ENCODE measurements at places on chromosomes 3 and 15. TPM values are rescaled to one million over a fixed set of nuclear protein-coding genes. Genes with fewer than 3 reads are reported as not detected.

TIGIT gene
- not detected for total RNA-seq

DNA sequence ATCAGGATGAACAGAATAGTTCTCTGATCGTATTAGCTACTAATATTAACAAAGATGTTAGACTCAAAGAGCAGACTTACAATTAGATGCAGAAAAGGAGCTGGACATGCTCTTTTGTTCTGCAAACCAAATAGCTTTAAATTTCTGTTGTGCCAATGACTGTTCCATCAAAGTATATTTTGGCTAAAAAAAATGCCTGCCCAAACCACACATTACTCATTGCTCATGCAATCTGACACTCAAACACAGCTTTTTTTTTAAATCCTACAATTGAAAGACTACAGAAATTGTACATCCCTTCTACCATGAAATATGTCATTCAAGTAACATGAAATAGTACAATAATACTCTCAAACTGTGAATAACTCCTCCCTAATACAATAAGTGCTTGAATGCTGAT lies 48.6 kb downstream of the SHOX2 start:
- no peak overlapping the region for H3K27ac ChIP-seq
- DNase-seq: no peak
- no peaks in the 10 kb centered on the region for H3K36me3 ChIP-seq
- H3K4me1 ChIP-seq: no peaks in the 10 kb centered on the region
- no peaks in the 10 kb centered on the region for H3K27me3 ChIP-seq
- H3K4me3 ChIP-seq: no peak overlapping the region

DNA sequence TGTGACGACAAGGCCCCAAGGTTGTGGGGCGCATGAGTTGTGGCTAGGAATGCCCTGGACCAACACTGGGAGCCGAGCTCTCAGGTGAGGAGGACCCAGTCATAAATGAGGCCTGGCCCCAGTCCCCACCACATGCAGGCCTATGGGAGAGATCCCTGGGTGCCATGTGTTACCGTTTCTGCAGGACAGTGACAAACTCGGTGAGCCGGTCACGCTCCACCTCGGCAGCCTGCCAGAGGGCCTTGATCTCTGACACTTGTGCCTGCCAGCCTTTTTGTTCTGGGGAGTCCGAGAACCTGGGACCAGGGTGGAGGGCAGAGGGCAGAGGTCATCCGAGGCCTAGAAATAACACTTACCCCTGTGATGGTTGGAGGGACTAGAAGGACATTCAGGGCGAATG lies 27.7 kb upstream of the HHATL start:
- no peaks in the 10 kb centered on the region for H3K4me1 ChIP-seq
- H3K36me3 ChIP-seq: no peaks in the 10 kb centered on the region
- no peak overlapping the region for H3K27ac ChIP-seq
- no peak overlapping the region for H3K4me3 ChIP-seq

TGM4 gene
- total RNA-seq: not detected

DNA sequence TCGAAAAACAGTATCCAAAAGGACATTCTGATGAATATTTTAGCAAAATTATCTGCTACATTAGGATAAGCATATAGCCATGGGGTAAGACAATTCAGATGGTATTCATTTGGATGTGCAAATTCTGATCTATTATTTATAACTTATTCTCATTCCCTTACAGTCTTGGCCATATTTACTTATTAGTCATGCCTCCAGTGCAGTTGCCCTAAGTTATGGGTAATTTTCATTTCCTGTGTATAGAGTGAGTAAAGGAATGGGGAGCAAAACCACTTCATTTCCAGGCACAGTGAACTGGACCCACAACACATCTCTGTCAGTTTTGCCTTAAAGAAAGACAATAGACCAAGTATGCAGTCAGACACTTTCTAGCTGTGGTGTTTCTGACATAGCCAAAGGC lies 134.3 kb downstream of the POLQ start:
- no peak overlapping the region for H3K4me3 ChIP-seq
- H3K27ac ChIP-seq: no peak overlapping the region
- DNase-seq: no peak
- H3K36me3 ChIP-seq: no peaks in the 10 kb centered on the region
- H3K27me3 ChIP-seq: no peaks in the 10 kb centered on the region
- no peaks in the 10 kb centered on the region for H3K4me1 ChIP-seq

GRCh38 chr15:96146726-96147125 lies 183.8 kb upstream of the NR2F2 start:
- H3K27me3 ChIP-seq: no peaks in the 10 kb centered on the region
- no peak overlapping the region for H3K27ac ChIP-seq
- H3K4me3 ChIP-seq: no peak overlapping the region
- no peak for DNase-seq

- H3K27ac ChIP-seq: no peak overlapping the region
- H3K4me1 ChIP-seq: no peaks in the 10 kb centered on the region
- H3K4me3 ChIP-seq: no peak overlapping the region
- H3K36me3 ChIP-seq: no peaks in the 10 kb centered on the region
- H3K27me3 ChIP-seq: no peaks in the 10 kb centered on the region
Observed at GRCh38 chr3:138210528-138210927, 23.4 kb downstream of the ARMC8 start.

HYAL1 gene
- total RNA-seq: 2.3 TPM

DNA sequence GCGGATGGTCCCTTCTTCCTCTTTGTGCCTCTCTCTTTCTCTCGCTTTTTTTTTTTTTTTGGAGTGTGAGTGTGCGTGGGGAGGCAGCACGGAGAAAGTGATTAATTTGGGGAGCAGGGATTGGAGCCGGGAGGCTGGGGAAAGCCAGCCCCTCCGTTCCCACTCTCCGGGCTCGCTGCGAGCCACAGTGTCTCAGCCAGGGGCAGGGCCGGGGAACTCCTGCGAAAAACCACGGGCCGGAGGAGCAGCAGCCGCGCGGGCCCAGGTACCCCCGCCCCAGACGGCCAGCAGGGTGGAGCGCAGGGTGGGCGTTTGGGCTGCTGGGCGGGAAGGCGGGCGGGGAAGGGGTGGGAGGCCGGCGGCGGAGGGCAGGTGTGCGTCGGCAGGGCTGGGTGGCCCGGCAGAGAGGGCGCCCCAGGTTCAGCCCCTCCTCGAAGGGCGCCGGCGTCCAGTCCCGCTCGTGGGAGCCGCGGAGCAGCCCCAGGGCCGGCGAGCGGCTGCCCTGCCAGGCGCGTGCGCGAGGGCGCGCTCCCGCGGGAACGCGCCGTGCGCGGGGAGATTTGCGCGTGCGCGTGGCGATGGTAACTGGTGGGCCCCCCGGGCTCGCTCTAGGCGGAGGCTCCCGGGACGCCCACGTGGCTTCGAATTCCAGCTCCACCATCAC lies 1.4 kb downstream of the CHL1 start:
- no peaks in the 10 kb centered on the region for H3K36me3 ChIP-seq
- H3K27me3 ChIP-seq: no peaks in the 10 kb centered on the region
- no peaks in the 10 kb centered on the region for H3K4me1 ChIP-seq
- H3K4me3 ChIP-seq: no peak overlapping the region

- no peaks in the 10 kb centered on the region for H3K27me3 ChIP-seq
- H3K27ac ChIP-seq: no peak overlapping the region
- no peaks in the 10 kb centered on the region for H3K36me3 ChIP-seq
- no peak for DNase-seq
Observed at GRCh38 chr3:46285931-46286619, 43.8 kb downstream of the CCR3 start.

DNA sequence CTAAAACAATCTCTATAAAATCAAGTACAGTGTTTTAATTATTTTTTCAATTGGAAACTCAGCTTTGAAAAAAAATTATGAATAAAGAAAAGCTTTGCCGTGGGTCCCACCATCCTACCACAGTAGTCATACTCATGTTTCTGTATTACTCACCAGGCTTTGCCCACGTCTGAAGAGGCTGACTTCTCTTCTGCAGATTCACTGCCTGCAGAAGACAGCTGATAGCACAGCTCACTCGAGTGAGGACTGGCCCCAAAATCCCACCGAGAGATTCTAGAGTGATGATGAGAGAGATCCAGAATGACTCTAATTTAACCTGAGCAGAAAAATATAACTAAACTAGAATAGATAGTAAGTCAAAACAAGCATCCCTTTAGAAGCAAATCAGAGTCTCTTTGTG lies 11.9 kb downstream of the C2CD4B start:
- H3K27ac ChIP-seq: no peak overlapping the region
- H3K4me1 ChIP-seq: no peaks in the 10 kb centered on the region
- no peak overlapping the region for H3K4me3 ChIP-seq
- H3K36me3 ChIP-seq: no peaks in the 10 kb centered on the region

- no peaks in the 10 kb centered on the region for H3K4me1 ChIP-seq
- no peak overlapping the region for H3K4me3 ChIP-seq
- no peaks in the 10 kb centered on the region for H3K27me3 ChIP-seq
- no peaks in the 10 kb centered on the region for H3K36me3 ChIP-seq
Observed at GRCh38 chr3:153319705-153320554, 157.9 kb downstream of the RAP2B start.

DNA sequence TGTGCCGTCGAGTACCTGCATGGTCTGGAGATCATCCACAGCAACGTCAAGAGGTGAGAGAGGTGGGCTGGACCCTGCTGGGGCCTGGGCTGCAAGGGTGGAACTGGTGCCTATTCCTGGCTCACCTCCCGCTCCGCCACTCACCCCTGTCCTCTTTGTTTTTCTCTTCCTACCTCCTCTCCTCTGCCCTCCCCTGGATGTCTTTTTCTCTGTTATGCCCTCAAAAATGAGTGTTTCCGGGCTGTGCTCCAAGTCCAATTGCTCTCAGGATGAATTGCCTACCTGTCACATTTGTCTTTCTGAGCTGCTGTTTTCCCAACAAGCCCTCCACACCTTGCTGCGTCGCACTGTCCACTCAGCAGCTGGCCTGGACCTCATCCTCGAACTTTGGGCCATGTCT lies 28.5 kb upstream of the TATDN2 start:
- no peaks in the 10 kb centered on the region for H3K36me3 ChIP-seq
- H3K4me3 ChIP-seq: no peak overlapping the region
- no peaks in the 10 kb centered on the region for H3K27me3 ChIP-seq
- DNase-seq: no peak
- H3K27ac ChIP-seq: no peak overlapping the region

DNA sequence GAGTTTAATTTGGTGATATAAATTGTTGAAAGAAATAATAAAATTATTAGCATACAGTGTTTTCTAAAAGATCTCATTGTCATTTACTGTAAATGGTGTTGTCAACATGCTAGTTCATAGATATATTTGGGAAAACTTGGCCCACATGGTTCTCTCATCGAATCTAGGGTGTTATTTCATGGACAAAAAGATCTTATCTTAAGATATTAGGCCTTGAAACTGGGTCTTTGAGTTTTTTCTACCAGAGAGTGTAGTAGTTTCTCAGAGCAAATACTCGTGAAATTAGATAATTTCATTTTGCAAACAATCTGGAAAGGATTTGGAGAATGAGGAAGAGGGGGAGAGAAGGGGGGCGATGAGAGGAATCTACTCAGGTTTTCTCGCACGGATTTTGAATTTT lies 107.9 kb downstream of the MEIS2 start:
- no peak overlapping the region for H3K4me3 ChIP-seq
- H3K27me3 ChIP-seq: no peaks in the 10 kb centered on the region
- no peak for DNase-seq
- H3K4me1 ChIP-seq: no peaks in the 10 kb centered on the region
- H3K27ac ChIP-seq: no peak overlapping the region

- no peaks in the 10 kb centered on the region for H3K36me3 ChIP-seq
- H3K4me3 ChIP-seq: no peak overlapping the region
- no peak for DNase-seq
- H3K27me3 ChIP-seq: no peaks in the 10 kb centered on the region
Observed at GRCh38 chr3:111862415-111862814, 3.4 kb downstream of the PHLDB2 start.

- H3K4me3 ChIP-seq: no peak overlapping the region
- no peaks in the 10 kb centered on the region for H3K36me3 ChIP-seq
- no peak overlapping the region for H3K27ac ChIP-seq
- DNase-seq: no peak
- H3K4me1 ChIP-seq: no peaks in the 10 kb centered on the region
Observed at GRCh38 chr3:8945890-8946600, 17.2 kb downstream of the RAD18 start.

GRCh38 chr15:96629511-96629910 lies 299.0 kb downstream of the NR2F2 start:
- no peaks in the 10 kb centered on the region for H3K36me3 ChIP-seq
- no peaks in the 10 kb centered on the region for H3K27me3 ChIP-seq
- no peak overlapping the region for H3K4me3 ChIP-seq
- H3K27ac ChIP-seq: no peak overlapping the region

DNA sequence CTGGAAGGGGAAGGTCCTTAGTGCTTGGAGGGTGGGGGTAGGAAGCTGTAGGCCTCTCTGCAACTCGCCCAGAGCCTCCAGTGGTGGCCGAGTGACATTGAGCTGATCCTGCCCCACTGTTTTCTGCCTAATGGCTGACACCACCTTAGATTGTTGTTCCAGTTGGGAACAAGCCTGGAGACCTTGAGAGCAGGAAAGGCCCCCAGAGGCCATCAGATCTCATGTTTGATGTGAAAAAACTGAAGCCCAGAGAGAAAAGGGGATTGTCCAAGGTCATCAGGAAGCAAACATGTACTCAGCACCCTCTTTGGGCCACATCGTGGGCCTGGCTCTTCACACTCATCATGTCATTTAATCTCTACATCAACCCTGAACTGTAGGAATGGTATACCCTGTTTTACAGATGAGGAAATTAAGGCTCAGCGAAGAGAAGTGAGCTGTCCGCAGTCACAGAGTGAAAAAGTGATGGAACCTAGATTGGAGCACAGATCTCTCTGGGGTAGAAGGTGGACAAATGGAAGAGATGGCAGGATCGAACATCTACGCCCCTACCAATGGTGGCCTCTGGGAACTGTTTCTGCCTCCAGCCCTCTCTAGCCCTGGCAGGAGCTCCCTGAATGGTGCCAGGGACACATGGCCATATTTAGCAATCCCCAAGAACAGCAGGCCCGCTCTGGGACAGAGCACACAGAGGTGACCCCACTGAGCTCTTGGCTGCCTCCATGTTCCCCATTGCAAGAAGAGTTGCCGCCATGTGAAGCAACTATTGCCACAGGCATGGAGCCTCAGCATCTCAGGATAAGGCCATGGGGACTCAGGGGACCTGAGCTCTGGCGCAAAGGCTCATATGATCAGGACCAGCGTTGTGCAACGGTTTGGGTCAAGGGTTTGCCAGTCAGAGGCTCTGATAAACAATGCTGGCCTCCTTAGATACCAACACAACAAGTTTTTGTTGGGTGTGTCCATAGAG lies 31.6 kb upstream of the TSEN2 start:
- no peaks in the 10 kb centered on the region for H3K27me3 ChIP-seq
- no peak for DNase-seq
- H3K36me3 ChIP-seq: no peaks in the 10 kb centered on the region
- H3K27ac ChIP-seq: no peak overlapping the region

CPLX3 gene
- total RNA-seq: not detected

EPHB3 gene
- 5.6 TPM for total RNA-seq

DNA sequence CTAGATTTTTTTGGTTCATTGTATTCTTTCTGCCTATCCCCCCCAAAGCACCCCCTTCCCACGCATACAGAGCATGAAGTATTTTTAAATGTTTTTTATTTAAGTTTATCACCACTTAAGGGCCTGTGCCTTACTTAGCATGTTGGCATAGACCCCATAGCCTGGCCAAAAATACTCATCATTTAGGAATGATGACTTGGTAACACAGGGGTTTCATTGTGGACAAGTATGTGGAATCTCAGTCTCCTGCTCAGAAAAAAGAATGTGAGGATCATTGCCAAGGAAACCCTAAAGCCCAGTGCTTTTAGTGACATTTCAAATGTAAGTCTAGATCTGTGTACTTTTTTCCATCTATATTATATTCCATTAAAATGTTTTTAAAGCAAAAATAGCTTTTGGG lies 146.3 kb downstream of the ALCAM start:
- no peaks in the 10 kb centered on the region for H3K4me1 ChIP-seq
- H3K27ac ChIP-seq: no peak overlapping the region
- H3K36me3 ChIP-seq: no peaks in the 10 kb centered on the region
- no peaks in the 10 kb centered on the region for H3K27me3 ChIP-seq
- no peak overlapping the region for H3K4me3 ChIP-seq

Data from Caco-2 (cell line).